ENCODE measurements at places on chromosomes 5 and 9. TPM values are rescaled to one million over a fixed set of nuclear protein-coding genes. Genes with fewer than 3 reads are reported as not detected.
A peak's percentile ranks its signal among the peaks of the same experiment; 100 is the strongest.

DNA sequence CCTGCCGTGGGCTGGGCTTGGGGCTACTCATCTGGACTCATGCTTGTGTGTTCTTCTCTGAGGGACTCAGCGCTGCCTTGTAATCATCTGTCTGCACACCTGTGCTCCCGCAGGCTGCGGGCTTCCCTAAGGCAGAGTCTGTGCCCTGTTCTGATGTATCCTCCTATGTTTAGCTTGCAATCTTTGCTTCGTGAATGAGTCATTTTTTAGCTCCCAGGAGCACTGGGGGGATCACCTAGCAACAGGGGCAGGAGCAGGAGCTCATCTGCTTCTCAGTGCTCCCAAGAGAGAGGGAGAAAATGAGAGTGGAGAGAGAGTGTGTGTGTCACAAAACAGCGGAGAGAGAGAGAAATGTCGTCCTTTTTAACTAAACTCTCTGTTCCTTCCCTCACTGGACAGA lies 202.4 kb upstream of the ZNF618 start:
- DNase-seq = no peak

- DNase-seq = no peak
Observed at GRCh38 chr9:82299870-82300269, 311.3 kb downstream of the SPATA31D1 start.

- no peak for DNase-seq
Observed at GRCh38 chr9:137919095-137919465, 41.5 kb downstream of the CACNA1B start.

DNA sequence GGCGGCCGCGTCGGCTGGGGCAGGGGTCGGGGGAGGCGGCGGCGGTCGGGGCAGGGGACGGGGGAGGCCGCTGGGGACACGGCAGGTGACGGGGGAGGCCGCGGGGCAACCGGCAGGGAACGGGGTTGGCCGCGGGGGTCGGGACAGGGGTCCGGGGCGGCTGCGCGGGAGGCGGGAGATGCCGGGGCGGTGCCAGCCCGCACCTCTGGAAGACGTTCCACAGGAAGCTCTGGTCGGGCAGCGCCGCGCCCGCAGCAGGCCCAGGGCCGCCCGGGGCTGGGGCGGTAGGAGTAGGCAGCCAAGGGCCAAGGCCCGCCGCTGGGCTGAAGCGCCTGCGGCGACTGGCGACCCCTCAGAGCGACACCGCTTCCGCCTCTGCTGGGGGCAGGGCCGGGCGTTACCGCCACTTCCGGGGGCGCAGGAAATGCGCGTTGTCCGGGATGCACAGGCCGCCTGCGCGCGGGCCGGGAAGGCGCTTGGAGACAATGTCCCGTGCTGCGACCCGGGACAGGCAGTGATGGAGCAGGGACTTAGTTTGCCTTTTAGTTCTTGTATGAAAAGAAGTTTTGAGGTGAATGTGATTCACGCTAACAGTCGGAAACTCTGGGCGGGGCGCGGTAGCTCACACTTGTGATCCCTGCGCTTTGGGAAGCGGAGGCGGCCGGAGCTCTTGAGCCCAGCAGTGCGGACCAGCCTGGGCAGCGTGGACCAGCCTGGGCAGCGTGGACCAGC lies 110.0 kb upstream of the LPCAT1 start:
- peak; percentile 35 for DNase-seq

GRCh38 chr5:66567474-66567873 lies 28.7 kb upstream of the MAST4 start:
- DNase-seq = no peak

- DNase-seq = no peak
Observed at GRCh38 chr5:104540448-104540847, 977.9 kb upstream of the NUDT12 start.

PKD2L2 gene
- not detected for total RNA-seq

TRAF1 gene
- total RNA-seq = 4.7 TPM

All from Panc1 (cell line).